Stimulated activated CD8-positive, alpha-beta memory T cell treated with anti-CD3 and anti-CD28 coated beads, Interleukin-7, amount 100 ng/mL, for 1 hour (primary cell): ENCODE measurements at places on chromosomes 1 and 21.

DNA sequence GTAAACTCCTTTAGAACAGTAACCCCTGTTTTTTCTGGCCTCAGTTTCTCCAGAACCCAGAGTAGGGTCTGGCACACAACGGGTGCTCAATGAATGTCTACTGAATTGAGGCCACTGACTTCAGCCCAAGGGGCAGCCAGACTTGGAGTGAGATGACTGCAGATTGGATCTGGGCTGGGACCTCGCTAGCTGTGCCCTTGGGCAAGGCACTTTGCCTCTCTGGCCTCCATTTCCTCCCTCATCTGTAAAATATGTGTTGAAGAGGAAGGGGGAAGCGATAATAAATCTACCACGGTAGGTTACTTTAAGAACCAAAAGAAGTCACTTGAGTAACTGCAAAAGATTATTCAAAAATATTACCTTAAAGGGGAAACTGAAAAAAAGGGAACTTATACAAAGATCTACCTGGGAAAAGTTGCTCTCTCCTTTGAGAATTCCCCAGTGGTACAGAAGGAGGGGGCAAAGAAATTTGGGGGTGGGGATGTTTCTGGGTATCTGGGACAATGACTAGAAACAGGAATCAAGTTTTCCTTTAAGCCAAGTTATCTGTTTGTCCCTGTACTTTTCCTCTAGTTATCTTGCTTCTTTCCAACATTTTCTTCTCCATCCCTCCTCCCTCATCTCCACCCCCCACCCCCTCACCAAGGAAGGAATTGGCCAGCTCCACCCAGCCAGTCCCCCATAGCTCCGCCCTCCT lies 394 bp upstream of the GRHL3 start:
- no peak for DNase-seq

GRCh38 chr21:26732432-26733221 lies 112.6 kb downstream of the ADAMTS1 start:
- no peak for DNase-seq

- no peak for DNase-seq
Observed at GRCh38 chr1:246139745-246140182, 367.3 kb downstream of the SMYD3 start.

DNA sequence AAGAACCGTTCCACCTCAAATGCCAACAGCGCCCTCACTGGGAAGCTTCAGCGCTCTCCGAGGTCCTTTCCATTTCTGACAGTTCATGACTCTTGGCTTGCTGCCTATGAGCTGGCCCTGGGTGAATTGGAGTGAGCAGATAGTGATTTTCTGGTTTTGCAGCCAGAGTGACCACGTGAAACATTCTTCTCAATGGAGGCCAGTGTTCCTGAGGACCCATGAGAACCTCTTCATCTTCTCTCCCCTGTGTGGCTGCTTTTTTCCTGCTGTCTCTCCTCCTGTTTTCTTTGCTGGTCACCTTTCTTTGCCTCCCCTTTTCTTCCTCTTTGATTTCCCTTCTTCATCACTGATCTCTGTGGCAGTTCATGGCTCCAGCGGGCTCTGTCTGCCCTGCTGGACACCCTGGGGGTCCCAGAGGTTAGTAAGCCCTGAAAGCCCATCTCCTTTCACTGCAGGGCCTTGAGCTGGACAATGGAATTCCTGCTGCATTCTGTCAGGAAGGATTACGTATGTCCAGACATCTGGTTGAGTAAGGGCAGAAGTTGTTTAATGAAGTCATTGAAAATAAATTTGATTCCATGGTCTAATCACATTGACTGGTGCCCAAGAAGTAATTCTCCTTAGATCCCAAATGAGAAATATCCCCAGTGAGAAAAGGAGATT lies 29.9 kb downstream of the VASH2 start:
- no peak for DNase-seq

GRCh38 chr1:234989019-234989418 lies 139.6 kb downstream of the TOMM20 start:
- no peak for DNase-seq

- DNase-seq = no peak
Observed at GRCh38 chr1:244100704-244101453, 49.8 kb downstream of the ZBTB18 start.
